Right ventricle myocardium inferior (tissue), 1 donor: ENCODE measurements at places on chromosomes 5 and 9. TPM values are rescaled to one million over a fixed set of nuclear protein-coding genes. Genes with fewer than 3 reads are reported as not detected.

GRCh38 chr9:124191691-124192395 is 65.9 kb upstream of the NEK6 start:
- no peak for DNase-seq

DNA sequence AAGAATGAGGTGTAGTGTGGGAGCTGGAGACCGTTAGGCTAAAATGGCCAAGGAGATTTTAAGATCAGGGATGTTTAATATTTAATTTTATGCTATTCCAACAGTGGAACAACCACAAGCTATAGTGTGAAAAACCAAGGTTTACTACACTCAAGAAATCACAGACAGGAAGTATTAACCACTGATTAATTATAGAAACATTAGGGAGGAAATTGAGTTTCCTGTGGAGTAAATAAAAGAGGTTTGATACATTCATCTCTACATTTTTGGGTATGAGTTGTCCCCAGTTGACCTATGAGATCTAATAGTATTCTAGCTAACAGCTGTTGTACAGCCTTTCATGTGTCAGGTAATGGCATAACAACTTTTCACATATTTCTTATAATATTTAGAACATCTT is 103.7 kb upstream of the MPDZ start:
- no peak for DNase-seq

- no peak for DNase-seq
Observed at GRCh38 chr5:73921741-73922140, 295.7 kb downstream of the ARHGEF28 start.

- no peak for DNase-seq
Observed at GRCh38 chr9:114429488-114429887, 41.7 kb upstream of the AKNA start.

GRCh38 chr5:80059354-80059980 is 24.3 kb downstream of the THBS4 start:
- no peak for DNase-seq

GRCh38 chr9:127987103-127987614 is 6.4 kb upstream of the EEIG1 start:
- DNase-seq: no peak

DNA sequence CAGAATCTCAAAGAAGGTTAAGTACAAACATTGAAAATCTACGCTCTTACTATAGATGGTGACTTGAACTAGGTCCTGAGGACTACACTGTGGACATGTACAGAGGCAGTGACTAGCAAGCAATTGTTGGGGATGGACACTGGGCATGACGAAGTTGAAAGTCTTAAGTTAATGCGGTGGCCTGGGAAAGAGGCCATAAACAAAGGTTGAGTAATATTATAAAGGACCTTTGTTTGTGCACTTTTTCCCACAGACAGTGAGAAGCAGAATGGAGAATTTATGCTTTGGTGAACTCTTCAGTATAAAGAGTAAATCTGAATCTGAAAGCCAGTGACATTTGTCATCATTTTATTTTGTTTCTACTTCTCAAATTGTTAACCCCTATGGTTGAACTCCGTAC is 15.3 kb downstream of the ALDH1A1 start:
- DNase-seq: no peak

DNA sequence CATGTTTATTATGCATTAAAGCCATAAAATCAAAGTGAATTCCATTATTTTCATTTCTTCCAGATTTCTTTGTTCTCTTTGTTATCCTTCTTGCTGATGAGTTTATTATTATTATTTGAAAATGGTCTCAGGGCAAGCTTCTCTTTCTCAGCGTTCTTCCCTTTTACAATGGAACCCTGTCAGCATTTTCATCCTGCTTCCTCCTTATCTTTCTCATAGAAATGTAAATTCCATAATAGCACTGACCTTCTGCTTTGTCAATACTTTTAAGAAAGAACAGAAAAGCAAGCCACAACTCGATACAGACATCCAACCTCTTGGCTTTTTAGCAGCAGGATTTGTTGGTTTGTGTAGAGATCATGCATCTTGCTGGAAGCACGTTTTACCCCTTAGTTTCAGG is 114.0 kb upstream of the BASP1 start:
- no peak for DNase-seq

DNA sequence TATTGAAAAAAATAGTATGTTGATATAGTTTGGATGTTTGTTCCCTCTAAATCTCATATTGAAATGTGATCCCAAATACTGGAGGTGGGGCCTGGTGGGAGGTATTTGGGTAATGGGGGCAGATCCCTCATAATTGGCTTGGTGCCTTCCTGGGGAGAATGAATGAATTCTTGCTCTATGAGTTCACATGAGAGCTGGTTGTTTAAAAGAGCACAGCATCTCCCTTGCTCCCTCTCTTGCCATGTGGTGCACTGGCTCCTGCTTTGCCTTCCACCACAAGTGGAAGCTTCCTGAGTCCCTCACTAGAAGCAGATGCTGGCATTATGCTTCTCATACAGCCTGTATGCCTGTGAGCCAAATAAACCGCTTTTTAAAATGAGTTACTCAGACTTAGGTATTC is 154.8 kb downstream of the ADAMTS6 start:
- no peak for DNase-seq

DNA sequence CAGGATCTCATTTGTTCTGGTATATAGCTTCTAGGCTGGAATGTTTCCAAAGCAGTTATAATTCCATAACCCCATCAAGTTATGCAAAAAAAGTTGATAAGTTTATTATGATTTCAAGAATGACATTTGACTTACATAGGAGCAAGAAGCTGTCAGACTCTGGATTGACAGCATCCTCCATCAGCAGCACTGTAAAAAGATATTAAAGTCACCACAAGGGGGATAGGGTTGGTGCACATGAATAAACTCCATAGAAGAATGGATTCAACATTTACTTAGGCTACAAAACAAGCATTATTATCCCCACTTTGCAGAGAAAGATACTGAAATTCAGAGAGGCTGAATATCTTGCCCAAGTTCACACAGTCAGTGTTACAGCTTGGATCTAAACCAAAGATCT is 208.9 kb upstream of the SLC30A5 start:
- DNase-seq: no peak

- no peak for DNase-seq
Observed at GRCh38 chr5:103829585-103829984, 267.0 kb upstream of the NUDT12 start.

DNA sequence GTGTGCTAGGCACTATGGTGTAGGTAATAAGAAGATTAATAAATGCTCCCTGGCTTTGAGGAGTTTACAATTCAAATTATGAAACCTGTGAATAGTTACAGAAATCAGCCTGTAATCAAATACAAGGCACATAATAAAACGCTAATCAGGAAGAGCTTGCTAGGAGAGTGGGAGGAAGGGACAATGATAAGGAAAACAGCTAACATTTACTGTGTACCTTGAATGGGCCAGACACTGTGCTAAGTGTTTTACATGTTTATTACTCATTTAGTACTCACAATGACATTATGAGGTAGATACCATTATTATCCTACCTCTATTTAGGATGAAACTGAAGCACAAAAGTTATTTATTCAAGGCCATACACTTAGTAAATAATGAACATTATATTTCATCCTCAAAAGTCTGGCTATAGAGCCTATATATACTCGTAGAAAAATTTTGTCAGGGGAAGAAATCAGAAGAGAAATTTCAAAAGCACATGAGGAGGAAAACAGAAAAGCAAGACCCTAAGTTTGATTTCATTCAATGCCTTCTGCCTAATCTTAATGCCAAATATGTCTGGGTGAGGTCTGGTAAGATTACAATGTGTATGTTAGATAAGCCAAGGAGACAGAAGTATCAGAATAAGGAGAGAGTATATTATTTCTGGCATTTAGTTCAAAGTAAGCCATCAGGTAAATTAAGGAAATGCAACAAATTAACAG is 35.9 kb downstream of the AFF4 start:
- DNase-seq: no peak

GRCh38 chr5:18099261-18099660 is 465.0 kb downstream of the TAF11L14 start:
- DNase-seq: no peak

GRCh38 chr9:70136632-70137031 is 93.0 kb downstream of the MAMDC2 start:
- no peak for DNase-seq

GRCh38 chr9:95000821-95001220 is 274.3 kb downstream of the AOPEP start:
- DNase-seq: no peak

DNA sequence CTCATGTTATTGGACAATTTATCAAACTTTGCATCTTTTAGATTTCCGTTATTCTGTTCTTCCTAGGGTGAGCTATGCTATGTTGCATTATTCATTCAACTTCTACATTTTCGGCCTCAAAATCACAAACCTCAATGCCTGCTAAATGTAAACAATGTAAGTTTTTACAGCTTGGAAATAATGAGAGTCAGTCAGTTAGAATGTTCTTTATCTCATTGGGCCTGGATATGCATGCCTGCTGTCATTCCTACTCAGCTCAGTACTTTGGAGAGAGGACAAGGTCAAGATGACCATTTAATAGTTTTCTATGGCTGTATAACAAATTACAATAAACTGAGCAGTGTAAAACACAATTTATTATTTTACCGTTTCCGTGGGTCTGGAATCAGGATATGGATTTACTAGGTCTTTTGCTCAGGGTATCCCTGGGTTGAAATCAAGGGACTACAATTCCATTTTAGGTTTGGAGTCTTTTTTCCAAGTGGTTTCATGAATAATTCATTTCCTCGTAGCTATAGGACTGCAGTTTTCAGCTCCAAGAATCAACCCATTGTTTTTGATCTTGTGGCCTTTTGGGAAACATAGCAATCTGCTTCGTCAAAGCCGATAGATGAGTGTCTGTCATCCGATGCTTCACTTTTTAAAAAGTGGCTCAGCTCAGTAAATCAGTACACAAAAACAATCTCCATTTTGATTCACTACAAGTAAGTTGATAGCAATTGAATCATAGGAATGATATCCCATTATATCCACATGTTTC is 1143.2 kb upstream of the CDH6 start:
- no peak for DNase-seq

GRCh38 chr5:15823398-15823797 is 323.4 kb downstream of the FBXL7 start:
- no peak for DNase-seq

Gene SLC34A3
- total RNA-seq: not detected

Gene IL6ST
- 145 TPM for total RNA-seq

Gene SELENOP
- total RNA-seq: 284 TPM
